ENCODE measurements at places on chromosomes 1 and 21.

- no peak for DNase-seq
These were observed 178.4 kb upstream of the CXADR start for GRCh38 chr21:17334484-17334883.

GRCh38 chr1:111469539-111469938 lies 4.2 kb upstream of the C1orf162 start:
- no peak for DNase-seq

DNA sequence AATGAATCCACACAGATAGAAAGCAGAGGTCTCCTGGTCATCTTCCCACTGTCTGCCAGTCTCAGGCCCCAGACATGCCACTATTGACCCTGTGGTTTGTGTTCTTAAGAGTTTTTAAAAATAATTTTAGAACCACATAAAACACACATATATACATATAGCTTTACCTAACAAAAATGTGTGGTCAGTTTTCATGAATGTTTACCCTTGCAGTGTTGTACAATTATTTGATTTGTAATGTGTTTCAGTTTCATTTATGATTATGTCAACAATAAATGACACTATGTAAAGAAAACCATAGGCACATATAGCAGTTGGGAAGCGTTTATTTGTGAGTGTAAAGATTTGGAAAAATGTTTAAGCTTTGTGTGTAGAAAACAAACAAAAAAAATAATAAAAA lies 17.1 kb downstream of the CHAF1B start:
- DNase-seq: no peak

GRCh38 chr1:59218521-59219236 lies 78.2 kb upstream of the FGGY start:
- DNase-seq: no peak

DNA sequence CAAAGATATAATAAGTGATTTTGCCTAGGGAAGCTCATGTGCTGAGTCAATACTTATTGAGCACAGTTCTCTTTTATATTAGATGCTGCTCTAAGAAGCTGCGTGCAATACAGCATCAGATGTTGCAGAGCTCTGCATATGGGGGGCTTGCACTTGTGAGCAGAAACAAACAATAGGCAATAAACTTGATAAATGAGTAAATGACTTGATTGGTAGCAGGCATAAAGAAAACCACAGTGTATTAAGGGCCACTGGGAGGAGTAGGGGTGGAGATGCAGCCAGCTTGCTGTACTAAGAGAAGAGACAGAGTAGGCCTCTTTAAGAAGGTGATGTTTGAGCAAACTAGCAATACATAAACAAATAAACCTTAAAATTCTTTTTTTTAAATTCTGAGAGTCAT lies 598.5 kb upstream of the ADAMTS5 start:
- no peak for DNase-seq

- DNase-seq: no peak
These were observed 228.2 kb upstream of the USP24 start for GRCh38 chr1:55443175-55443915.

DNA sequence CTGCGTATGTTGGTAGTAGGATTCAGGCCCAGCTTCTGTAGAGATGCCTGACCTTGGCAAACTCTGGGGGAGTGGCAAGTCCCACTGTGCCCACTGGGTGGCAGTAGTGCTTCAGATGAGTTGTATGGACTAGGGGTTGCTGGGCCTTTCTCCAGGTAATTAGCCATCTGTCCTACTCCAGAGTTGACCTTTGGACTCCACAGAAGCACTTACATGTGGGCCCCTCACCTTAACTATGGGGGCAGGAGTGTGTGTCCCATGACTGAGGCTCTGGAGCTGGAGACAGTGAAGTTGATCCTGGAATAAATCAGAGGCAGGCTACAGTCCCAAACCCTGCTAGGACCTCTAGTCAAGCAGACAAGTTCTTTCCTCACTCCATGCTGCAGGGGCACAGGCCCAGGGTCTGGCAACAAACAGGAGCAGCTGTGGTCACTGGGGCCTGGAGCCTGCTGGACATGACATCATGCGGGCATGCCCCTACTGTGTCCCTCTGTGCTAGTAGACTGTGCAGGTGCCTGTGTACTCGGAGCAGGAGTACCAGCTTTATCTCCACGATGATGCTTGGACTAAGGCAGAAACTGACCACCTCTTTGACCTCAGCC lies 4.6 kb downstream of the DMAP1 start:
- peak; percentile 66 for DNase-seq

DNA sequence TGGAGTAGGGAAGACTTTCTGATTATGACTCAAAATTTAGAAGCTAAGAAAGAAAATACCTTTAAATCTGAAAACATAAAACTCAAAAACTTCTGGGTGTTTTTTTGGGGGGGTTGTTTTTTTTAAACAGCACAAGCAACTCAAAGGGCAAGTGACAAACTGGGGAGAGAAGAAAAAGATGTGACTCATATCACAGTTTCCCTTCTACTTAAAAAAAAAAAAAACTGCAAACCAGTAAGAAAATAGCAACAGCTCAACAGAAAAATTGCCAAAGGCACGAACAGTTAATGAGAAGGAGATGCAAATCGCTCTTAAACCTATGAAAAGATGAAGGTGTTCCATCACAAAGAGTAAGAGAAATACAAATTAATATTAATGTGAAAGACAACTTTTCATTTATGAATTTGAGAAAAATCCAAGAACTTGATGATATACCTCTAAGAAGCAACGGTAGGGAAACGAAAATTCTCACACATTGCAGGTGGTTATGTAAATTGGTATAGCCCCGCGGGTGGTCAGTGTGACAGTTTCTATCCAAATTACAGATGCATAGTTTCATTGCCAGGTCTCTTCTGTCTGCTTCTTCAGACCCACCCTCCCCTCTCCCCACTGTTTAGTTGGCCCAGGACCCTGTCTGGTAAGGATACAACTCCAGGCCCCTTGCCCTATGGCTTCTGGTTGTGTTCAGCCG lies 9.0 kb downstream of the IFNAR2 start:
- DNase-seq: no peak
